ENCODE measurements at places on chromosomes 6 and 20.

DNA sequence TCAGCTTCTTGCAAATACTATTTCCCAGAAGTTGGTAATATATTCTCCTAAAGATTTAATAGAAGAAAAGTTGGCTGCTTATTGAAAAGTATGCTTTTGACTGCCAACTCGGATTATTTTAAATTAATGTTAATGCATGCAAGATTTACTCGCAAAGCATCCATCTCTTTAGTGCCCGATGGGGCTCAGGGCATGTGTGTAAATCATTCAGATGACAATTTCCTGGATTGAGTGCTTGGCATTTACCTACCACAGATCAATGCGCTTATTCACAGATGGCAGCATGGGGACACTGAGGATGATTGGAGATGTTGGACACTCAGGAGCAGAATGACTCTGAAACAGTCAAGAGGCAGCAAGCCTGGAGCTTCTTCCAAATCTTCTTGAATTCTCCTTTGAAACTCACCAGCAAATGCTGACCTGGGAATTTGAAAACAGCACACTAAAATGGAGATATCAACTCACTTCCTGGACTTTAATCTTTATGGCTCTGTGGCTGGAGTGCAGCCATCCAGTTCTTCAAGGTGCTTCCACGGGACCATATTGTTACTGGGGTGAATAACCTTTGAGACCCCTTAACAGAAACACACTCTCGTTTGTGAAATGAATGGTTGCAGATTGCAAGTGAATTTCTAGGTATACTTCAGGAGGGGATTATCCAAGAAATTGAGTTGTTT is 34.1 kb upstream of the TIAM2 start:
- no peaks in the 10 kb centered on the region for H3K27me3 ChIP-seq
- DNase-seq: no peak
- H3K4me3 ChIP-seq: no peak overlapping the region
- H3K36me3 ChIP-seq: no peaks in the 10 kb centered on the region

DNA sequence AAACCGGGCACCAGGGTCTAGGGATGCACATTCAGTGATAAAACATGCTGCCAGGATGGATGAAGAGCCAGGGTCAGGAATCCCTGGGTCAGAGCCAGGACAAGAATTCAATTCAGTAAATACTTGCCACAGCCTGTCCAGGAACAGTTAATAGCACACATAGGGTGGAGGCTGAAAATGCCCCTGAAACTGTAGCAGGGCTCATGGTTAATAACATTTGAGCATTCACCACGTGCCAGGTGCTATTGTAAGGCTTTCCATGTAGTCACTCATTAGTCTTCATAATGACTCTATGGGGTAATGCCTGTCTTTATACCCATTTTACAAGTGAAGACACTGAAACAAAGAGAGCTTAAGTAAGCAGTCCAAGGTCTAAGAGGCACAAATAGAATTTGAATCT is 296.3 kb downstream of the LRFN2 start:
- DNase-seq: no peak
- H3K36me3 ChIP-seq: no peaks in the 10 kb centered on the region
- H3K4me1 ChIP-seq: peaks cover 15% of the 10 kb centered on the region
- H3K27me3 ChIP-seq: peaks cover 6% of the 10 kb centered on the region
- no peak overlapping the region for H3K4me3 ChIP-seq
- H3K27ac ChIP-seq: peak overlapping the region; percentile 80

DNA sequence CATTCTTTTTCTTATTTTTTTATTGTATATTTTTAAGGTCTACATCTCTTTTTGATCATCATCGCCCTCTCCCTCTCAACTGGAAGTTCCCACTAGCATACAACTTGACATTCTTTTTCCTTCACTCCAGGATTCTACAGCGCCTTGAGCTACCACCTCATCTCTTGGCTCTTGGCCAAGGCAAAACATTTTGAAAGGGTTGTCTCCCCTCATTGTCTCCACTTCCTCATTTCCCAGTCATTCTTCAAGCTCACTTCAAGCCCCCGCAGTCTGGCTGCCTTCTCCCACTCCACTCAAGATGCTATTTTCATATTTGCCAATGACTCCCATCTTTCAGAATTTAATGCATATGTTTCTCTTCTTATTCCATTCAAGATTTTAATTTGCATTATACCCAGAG is 63.0 kb downstream of the OPN5 start:
- no peak for DNase-seq
- H3K4me1 ChIP-seq: no peaks in the 10 kb centered on the region
- no peaks in the 10 kb centered on the region for H3K36me3 ChIP-seq
- no peak overlapping the region for H3K4me3 ChIP-seq
- no peak overlapping the region for H3K27ac ChIP-seq

DNA sequence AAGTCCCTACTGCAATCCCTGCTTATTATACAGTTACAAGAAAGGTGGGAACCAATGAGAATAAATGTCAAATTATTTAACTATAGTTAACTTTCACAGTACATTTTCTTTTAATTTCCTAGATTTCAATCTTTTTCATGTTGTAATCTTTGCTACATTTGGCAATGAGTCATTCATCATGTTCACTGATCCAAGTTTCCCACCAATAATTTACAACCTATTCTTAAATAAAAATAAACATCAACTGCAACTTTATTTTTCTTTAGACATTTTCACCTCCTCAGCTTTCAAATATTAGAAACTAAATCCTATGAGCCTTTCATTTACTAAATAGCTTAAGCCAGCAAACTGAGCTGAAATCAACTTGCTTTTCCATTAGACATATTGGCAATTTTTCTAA is 541.3 kb upstream of the BTBD3 start:
- H3K4me3 ChIP-seq: no peak overlapping the region
- no peak for DNase-seq
- H3K36me3 ChIP-seq: no peaks in the 10 kb centered on the region
- H3K27me3 ChIP-seq: no peaks in the 10 kb centered on the region
- no peak overlapping the region for H3K27ac ChIP-seq
- H3K4me1 ChIP-seq: peaks cover 22% of the 10 kb centered on the region

DNA sequence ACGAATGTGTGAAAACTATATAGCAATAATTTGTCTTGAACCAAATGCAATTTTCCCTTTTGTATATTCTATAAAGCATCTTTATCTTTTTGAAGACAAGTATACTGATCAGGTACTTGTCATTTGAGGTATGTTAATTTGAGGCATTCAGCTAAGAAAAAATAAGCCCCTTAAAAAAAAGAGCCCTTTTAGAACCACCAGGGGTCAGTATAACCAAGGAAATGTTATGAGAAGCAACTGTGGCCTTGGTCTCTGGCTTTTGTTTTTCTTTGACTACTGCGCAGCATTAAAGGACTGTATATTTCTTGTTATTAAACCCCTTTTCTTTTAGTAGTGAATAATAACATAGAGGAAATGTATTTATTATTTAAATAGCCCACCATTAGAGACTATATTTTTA is 43.1 kb downstream of the CD109 start:
- H3K4me3 ChIP-seq: no peak overlapping the region
- H3K27ac ChIP-seq: no peak overlapping the region
- H3K27me3 ChIP-seq: no peaks in the 10 kb centered on the region
- DNase-seq: no peak

GRCh38 chr6:111927321-111927720 is 54.1 kb upstream of the FYN start:
- DNase-seq: no peak
- H3K4me1 ChIP-seq: peaks cover 5% of the 10 kb centered on the region
- no peak overlapping the region for H3K4me3 ChIP-seq
- no peak overlapping the region for H3K27ac ChIP-seq

GRCh38 chr6:3468585-3468984 is 11.7 kb upstream of the SLC22A23 start:
- no peaks in the 10 kb centered on the region for H3K36me3 ChIP-seq
- H3K27ac ChIP-seq: no peak overlapping the region
- DNase-seq: no peak
- H3K27me3 ChIP-seq: no peaks in the 10 kb centered on the region

DNA sequence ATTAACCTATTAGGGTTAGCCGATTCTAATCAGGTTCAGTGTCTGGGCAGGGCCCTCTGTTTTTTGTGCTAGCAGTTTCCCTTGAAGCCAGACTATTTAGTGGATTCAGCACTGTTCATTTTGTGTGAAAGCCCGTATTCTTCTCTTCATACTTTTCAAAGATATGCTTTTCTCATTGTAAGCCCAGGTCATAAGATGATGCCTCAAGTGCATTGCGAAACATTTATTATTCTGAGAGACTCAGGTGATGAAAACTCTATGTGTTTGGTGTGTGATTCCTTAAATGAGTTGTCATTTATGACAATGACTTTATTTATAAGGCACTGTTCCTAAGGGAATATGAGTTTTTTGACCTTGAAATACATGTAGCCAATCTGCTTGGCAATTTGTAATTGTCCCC is 851.0 kb upstream of the FLRT3 start:
- H3K4me3 ChIP-seq: no peak overlapping the region
- H3K27me3 ChIP-seq: no peaks in the 10 kb centered on the region
- no peaks in the 10 kb centered on the region for H3K36me3 ChIP-seq
- DNase-seq: no peak

DNA sequence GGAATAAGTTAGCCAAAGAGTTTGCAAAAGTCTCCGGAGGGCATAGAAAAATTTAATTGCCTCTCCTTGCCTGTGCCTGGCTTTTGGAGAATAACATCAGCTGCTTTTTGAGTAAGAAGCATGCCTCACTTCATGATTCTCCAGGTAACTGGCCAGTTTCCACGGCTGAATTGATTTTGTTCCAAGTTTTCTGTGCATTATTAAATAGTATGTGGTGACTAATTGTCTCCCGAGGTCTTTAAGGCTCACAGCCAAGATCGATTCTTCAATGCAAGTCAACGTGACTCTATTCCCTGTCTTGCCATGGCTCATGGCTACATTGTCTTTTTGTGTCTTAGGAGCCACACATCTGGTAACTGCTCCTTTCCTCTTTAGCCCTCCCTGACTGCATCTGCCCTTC is 54.2 kb downstream of the CNR1 start:
- no peak overlapping the region for H3K4me3 ChIP-seq
- no peaks in the 10 kb centered on the region for H3K36me3 ChIP-seq
- no peaks in the 10 kb centered on the region for H3K27me3 ChIP-seq
- H3K27ac ChIP-seq: no peak overlapping the region
- no peaks in the 10 kb centered on the region for H3K4me1 ChIP-seq

- H3K4me1 ChIP-seq: no peaks in the 10 kb centered on the region
- H3K4me3 ChIP-seq: no peak overlapping the region
- no peaks in the 10 kb centered on the region for H3K27me3 ChIP-seq
- DNase-seq: no peak
Measured at GRCh38 chr20:11555510-11555909, 362.2 kb upstream of the BTBD3 start.

GRCh38 chr6:150033207-150033771 is 8.0 kb upstream of the RAET1L start:
- no peak for DNase-seq
- peaks cover 16% of the 10 kb centered on the region for H3K27me3 ChIP-seq
- no peak overlapping the region for H3K27ac ChIP-seq
- no peaks in the 10 kb centered on the region for H3K36me3 ChIP-seq

DNA sequence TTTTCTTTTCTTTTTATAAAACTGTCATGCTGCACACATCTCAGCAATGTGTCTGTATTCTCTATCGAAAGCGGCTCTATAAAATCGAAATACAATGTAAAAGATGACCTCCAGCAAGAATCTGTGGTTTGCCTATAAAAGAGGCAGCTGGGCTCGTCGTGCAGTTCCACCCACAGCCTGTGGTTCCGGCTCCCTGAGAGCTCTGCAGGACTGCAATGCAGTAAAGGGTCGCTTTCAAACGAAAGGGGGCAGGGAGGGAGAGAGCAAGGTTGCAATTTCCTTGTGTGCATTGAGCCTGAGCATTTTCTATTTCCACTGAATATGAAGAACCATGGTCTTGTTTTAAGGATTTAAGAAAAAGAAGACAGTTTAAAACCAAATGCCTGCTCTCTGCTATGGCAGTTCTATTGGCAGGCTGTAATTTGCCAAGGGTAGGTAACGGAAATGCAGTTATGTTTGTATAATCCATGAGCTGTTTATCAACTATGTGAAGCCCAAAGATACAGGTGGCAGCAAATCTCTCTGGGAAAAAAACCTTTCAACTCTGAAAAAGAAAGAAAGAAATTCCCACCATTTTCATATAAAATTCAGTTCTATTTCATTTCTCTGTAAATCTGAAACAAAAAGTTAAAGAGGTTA is 236.5 kb downstream of the HACE1 start:
- no peak for DNase-seq
- H3K27ac ChIP-seq: no peak overlapping the region
- no peak overlapping the region for H3K4me3 ChIP-seq
- no peaks in the 10 kb centered on the region for H3K27me3 ChIP-seq
- peaks cover 10% of the 10 kb centered on the region for H3K4me1 ChIP-seq

GRCh38 chr6:77133031-77133430 is 330.3 kb downstream of the HTR1B start:
- no peak overlapping the region for H3K4me3 ChIP-seq
- H3K36me3 ChIP-seq: no peaks in the 10 kb centered on the region
- no peaks in the 10 kb centered on the region for H3K27me3 ChIP-seq
- no peak for DNase-seq
- H3K27ac ChIP-seq: no peak overlapping the region

- H3K4me1 ChIP-seq: peaks cover 5% of the 10 kb centered on the region
- no peak for DNase-seq
Measured at GRCh38 chr20:48657426-48658197, 170.2 kb downstream of the PREX1 start.

DNA sequence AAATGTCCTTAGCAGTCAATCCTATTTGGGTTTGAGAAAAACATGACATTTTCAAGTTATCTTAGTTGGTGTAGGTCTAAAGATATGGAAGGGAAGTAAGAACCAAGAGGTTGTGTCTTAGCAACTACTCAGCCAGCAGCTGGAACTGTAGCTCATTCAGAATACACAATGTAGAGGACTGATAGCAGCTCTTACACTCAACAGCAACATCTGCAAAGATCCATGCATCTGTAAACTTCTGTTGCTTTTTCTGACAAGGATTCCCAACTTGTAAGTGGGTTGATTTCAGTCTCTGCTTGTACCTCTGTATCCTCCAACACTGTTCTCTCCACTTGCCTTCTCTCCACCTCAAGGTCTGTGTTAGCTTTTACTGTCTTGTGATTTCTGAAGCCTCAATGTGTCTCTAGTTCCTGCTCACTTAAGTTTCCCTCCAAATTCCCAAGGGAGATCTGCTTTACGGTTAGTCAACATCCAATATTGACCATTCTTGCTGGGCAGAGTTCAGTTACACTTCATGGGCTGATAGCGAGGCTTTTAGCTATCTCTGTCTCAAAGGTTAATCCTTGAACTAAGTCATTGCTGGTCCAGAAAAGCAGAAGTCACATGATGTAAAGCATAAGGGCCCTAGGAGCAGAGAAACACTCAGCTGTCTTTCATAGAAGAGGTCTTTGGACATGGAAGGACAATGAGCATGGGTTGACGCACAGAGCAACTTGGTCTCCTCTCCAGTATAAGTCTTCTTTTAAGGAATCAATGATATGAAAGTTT is 71.6 kb upstream of the LGSN start:
- no peaks in the 10 kb centered on the region for H3K36me3 ChIP-seq
- H3K4me3 ChIP-seq: no peak overlapping the region
- no peaks in the 10 kb centered on the region for H3K27me3 ChIP-seq

- H3K36me3 ChIP-seq: no peaks in the 10 kb centered on the region
- H3K27ac ChIP-seq: peak overlapping the region; percentile 68
- peaks cover 70% of the 10 kb centered on the region for H3K4me1 ChIP-seq
- H3K27me3 ChIP-seq: no peaks in the 10 kb centered on the region
- no peak for DNase-seq
- no peak overlapping the region for H3K4me3 ChIP-seq
Measured at GRCh38 chr6:134619077-134619476, 301.2 kb upstream of the SGK1 start.

- DNase-seq: no peak
- H3K4me1 ChIP-seq: peaks cover 37% of the 10 kb centered on the region
- no peaks in the 10 kb centered on the region for H3K27me3 ChIP-seq
Measured at GRCh38 chr6:57315111-57315510, 2.3 kb upstream of the PRIM2 start.
